ENCODE measurements at places on chromosomes 6 and 20.

DNA sequence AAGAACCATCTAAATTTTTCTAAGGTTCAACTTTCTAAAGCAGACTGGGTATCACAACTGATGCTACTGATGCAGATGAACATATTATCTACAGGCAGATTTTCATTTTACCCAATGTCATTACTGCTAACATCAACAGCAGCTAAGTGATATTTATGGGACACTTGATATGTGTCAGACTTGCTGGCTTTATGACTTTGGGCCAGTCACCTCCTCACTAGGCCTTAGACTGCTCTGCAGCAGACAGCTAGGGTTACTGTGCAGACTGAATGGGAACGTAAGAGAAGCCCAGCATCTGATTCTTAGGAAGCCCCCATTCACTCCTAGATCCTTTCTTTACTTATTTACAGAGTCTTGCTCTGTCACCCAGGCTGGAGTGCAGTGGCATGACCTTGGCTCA lies 66.2 kb downstream of the MYH7B start:
- no peak for DNase-seq

GRCh38 chr6:50120300-50120699 lies 70.6 kb upstream of the DEFB112 start:
- DNase-seq, result no peak

DNA sequence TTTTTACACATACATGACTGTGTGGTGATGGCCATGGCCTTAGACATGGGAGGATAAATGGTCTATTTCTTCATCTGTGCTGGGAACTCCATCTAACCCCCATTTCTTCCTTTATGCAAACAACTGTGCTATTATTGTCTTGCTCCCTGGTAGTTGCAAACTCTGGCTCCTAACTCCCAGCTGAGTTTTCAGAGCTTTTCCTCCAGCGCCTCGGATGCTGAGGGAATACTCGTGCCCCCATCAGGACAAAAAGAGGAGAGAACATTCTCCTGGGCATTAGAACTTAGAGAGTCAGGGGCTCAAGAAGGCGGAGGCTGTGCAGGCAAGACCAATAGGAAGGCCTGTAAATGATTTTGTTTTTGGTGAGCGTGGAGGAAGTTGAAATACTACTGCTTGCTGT lies 2.1 kb downstream of the DAAM2 start:
- DNase-seq, result no peak

DNA sequence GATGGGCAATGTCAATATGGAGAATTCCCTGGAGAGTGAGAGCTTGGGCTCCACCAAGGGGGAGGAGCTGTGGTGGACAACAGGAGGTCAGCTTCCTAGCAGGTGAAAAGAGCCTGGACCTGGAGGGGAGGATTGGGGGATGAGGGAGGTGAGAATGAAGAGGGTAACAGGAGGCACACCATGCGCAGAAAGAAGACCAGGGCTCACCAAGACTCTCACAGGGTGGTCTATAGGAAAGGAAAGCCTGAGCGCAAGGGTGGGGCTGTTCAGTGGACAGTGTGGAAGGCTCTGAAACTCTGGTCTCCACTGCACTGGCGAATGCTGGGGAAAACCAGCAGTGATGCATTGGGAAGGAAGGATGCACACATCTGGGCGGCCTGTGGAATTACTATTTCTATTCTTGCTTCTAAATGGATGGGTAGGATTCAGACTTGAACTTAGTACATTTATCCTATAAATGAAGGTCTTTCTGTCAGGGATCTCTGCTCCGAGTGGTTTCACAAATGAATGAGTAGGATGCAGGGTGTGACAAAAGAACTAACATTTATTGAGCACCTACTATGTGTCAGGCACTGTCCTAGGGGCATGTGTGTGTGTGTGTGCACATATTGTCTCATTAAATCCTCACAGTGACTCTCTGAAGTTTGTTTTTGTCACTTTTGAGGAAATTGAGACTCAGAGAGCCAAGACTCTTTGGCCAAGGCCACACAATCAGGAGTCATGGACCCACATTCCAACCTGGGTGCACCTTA lies 152.7 kb downstream of the CD83 start:
- DNase-seq, result no peak

DNA sequence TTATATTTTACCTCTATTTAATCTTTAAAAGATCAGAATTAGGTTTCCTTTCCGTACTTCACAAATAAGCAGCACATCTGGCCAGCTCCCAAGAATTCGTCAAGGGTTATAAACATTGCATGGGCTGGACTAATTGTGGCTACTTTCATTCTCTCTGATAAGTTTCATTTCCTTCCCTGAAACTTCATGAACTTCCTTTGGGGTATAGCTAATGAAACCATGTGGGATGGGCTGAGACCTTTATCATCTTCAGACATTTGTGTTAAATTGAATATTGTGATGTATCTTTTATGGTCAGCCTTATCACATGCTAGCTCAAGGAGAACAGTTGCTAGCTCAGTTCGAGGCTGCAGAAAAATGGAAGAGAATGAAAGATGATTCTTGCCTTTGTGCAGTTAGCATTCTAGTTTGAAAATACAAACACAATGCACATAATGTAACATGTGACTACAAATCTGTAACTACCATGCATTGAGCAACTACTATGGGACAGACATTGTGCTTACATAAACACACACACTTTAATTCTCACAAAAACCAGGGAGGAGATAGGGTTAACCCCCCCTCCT lies 1.7 kb upstream of the GMPR start:
- no peak for DNase-seq

DNA sequence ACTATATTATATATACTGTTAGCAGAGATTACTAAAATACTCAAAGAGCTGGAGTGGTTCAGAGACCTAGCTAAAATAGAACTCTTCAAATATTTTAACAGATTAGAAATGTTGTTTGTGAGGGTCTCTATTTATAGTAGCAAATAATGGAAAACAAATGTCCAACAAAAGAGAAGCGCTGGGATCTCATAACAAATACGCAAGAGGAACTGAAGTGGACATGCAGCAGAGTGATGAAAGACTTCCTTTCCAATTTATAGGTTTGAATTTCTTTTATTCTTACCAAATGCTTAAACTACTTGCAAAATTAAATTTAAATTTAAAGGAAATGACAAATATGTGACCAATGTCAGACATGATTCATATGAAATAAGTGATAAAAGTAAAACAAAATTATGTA lies 49.9 kb downstream of the PIGU start:
- DNase-seq, result no peak

DNA sequence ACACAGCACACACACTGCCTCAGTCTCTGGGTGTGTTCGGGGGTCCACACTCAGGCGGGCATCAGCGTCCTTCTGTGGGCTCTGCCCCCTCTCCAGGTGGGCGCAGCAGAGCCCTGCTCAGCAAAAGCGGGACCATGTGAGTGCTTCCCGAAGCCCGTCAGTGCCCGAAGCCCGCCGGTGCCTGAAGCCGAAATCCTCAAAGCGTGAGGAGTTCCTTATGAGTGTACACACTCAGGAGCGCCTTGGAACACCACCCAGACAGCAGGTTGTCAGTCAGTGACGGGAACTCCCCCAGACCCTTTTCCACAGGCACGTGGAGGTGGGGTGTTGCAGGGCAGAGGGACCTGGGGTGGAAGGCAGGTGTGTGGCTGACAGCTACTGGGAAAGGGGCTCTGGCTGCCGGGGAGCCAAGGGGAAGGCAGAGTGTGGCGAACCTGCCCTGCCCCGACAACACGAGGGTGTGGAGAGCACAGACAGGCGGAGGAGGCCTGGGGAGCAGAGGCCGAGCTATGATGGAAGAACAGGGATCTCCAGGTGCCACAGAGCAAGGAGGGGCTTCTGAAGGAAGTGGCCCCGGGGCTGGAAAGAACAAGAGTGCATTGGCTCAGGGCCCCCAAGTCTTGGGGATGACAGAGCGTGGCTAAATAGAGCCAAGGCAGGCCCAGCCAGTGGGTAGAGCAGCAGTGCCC lies 87.7 kb downstream of the RAMACL start:
- DNase-seq, result no peak

GRCh38 chr20:48586730-48587129 lies 241.1 kb downstream of the PREX1 start:
- DNase-seq, result no peak

All from GM12892 (cell line).